ENCODE measurements at places on chromosomes 1 and 21. TPM values are rescaled to one million over a fixed set of nuclear protein-coding genes. Genes with fewer than 3 reads are reported as not detected.

The RGS7 gene
- total RNA-seq = 0.10 TPM

The ZBTB8B gene
- 0.16 TPM for total RNA-seq

The RNU1-4 gene
- total RNA-seq = not detected

The VPS26C gene
- 68.5 TPM for total RNA-seq

The CRYAA gene
- not detected for total RNA-seq

The NCAM2 gene
- 1.8 TPM for total RNA-seq

The CAMK1G gene
- not detected for total RNA-seq

DNA sequence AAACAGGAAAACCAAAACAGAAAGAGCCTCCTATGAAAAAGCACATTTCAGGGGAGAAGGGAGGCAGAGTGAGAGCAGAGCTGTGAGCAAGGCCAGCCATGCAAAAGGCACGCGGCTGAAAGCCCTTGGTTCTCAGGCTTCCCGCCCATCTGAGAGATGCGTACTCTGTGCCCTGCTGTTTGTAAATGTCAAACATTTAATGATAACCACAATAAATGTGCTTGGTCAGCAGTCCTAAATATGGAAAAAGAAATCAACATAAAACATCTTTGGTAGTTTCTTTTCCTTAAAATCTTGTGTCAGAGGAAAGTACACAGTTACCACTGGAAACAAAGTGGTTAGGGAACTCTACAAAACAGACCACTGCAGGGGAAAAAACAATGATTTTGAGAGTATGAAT lies 283.1 kb downstream of the DSCAM start:
- DNase-seq = no peak

- DNase-seq = no peak
Observed at GRCh38 chr1:97070376-97070775, 348.8 kb downstream of the PTBP2 start.

- DNase-seq = peak; percentile 66
Observed at GRCh38 chr1:1959840-1960479, 40.9 kb upstream of the TMEM52 start.

DNA sequence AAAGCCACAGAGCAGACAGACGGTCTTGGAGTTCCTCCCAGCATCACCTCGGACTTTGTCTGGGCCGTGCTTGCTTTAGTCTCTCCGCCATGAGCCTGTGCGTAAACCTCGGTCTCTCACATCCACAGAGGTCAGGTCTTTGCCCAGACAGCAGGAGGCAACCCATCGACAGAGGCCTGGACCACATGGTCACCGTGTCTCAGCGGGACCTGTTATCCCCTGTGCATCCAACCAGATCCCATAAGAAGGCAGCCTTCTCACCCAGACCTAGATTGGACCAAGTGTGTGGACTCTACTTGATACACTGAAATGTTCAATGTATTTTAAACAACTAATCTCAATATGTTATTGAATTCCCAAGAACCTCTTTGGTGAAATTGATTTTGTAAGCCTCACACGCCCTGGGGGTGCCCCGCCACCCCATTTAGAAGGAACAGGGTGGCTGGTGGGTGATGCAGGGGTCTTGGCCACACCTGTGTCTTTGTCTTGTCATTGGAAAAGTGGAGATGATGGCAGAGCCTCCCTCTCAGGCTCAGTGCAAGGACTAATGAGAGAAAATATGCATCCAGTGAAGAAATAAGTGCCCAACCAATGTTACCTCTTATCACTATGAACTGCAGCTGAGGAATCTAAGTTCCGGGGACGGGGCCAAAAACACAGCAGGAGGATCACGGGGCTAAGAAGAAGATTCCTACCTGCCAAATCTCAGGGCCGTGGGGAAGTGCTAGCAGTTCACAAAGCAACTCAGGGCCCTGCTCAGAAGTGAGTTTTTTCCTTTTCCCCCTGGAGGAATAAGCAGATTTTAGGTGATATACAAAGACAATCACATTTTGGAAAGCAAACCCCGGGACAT lies 101.6 kb upstream of the BACE2 start:
- no peak for DNase-seq

DNA sequence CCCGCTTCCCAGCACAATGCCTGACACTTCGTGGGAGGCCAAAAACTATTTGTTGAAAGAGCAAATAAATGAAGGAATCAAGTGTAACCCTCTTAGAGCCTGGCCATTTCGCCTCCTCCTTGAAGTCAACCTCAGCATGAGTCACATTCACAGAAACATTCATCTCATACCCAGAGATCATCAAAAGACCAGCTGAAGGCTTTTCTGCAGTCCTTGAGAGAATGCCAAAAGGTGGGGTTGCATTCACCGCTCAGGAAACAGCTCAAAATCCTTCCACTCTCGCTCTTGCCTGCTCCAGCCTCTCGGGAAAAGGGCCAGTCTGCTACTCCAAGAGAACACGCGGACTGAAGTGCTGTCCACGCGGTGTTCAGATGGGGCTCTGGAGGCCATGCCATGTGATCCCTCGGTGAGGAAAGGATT lies 90.0 kb downstream of the VWA5B1 start:
- DNase-seq = peak; percentile 48

- no peak for DNase-seq
Observed at GRCh38 chr21:16811011-16811410, 701.8 kb upstream of the CXADR start.

DNA sequence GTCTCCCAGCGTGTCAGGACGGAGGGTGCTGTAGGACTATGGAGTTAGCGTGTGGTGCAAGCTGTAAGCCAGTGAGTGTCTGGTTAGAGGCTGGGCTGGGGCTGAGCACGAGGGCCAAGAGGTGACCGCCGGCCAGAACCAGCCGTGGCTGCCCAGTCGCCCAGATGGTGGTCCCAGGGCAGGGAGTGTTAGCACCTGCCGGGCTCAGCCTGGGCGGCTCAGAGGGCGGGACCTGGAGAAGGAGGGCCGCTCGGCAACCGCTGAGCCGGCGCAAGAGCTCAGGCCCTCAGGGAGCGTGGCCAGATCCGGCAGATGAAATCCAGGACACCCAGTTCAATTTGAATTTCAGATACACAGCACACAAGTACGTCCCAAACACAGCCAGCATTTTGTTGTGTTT lies 87.9 kb downstream of the PRDM16 start:
- DNase-seq = no peak

DNA sequence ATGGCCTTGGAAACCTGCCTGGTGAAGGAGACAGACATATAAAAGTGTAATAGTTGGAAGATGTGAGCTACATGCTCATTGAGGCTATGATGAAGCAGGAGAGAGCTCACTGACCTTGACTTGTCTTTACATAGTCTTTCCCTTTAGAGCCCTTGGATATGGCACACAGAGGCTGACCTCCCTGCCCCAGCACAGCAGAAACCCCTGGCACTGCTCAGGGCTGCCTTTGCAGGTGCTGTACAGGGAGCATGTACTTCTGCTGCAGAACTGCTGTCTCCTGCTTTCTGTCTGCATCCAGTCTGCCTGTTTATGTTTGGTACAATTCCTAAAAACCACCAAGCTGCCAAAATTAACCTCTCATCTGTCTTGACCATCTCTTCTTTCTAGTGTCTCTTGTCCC lies 80.5 kb downstream of the C1orf21 start:
- DNase-seq = no peak

DNA sequence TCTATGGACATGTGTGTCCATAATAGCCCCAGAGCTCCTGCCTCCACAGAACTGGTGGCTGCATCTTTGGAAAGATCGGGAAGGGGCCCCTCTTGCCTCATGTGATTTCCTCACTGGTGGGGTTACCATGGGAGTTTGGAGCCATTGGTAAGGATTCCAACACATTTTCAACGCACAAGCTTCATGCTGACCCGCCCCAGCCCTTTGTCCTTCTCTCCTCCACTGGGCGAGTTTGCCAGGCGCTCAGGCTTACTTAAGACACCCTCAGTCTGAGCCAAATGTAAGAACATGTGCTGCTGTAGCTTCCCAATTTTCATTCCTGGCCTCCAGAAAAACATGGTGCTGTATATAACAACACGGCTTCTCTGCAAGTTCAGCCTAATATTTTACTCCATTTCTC lies 72.4 kb downstream of the ATP5PO start:
- no peak for DNase-seq

DNA sequence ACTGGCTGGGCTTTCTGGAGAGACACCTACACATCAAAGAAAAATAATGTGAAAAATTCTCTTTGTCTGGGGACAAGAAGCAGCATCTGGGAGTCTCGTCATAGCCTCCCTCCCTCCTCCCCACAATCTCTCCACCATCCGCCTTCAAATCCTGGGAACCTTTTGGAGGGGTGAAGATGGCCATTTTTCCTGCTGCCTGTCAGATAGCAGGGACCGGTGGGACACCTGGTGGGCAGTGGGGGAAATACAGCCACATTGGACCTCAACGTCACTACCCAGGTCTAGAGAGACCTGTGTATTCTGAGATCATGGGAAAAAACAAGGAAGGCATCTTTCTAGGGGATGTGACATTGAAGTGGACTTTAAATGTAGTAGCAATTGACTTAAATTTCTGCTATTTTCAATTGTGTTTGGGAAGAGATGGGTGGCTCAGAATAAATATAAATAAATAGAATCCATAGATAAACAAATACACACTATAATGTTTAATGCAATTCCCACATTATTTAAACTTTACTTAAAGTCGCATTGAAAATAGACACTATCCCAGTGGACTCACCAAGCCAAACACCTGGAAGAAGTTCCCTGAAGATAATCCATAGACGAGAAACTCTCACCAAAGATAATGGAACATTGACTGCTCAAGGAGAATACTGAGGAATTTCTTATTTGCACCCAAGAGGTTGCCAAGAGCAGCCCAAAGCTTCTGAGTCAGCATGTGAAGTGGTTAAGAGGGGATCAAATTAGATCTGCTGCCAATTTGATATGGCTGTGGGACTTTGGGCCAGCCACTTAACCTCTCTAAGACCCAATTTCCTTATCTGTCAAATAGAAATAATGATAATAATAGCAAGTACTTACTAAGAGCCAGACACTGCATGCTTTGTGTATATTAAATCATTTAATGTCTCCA lies 147.6 kb upstream of the CAMK1G start:
- DNase-seq = peak; percentile 82

DNA sequence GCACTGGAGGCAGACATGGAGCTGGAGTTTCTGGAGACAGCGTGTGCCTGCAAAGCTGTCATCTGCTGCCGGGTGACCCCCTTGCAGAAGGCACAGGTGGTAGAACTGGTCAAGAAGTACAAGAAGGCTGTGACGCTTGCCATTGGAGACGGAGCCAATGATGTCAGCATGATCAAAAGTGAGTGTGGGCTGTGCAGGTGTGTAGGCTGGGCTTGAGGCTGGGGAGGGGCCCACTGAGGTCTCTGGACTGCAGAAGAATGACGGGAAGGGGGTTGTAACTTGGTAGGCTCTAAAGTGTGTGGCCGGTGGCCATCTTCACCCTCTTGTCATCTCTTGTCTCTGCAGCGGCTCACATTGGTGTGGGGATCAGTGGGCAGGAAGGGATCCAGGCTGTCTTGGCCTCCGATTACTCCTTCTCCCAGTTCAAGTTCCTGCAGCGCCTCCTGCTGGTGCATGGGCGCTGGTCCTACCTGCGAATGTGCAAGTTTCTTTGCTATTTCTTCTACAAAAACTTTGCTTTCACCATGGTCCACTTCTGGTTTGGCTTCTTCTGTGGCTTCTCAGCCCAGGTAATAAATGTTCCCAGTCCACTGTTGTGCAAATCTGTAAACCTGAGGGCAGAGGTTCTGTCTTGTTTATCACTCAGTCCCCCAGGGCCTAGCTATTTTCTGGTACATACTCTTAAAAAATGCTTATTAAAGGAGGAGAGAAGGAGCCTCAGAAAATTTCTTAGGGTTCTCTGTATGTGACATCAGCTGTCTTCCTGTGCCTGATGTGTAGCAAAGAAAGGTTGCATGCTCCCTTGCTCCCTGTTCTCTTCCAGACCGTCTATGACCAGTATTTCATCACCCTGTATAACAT lies 19.9 kb downstream of the ATP8B2 start:
- DNase-seq = peak; percentile 28

All from myocyte (in vitro differentiated cells).